ENCODE measurements at places on chromosomes 7 and 10.

GRCh38 chr10:14770927-14771326 is 3.8 kb downstream of the FAM107B start:
- no peaks in the 10 kb centered on the region for H3K4me1 ChIP-seq
- H3K27me3 ChIP-seq = no peaks in the 10 kb centered on the region
- H3K27ac ChIP-seq = no peak overlapping the region
- DNase-seq = no peak
- no peak overlapping the region for H3K4me3 ChIP-seq
- no peaks in the 10 kb centered on the region for H3K36me3 ChIP-seq

- H3K27me3 ChIP-seq = no peaks in the 10 kb centered on the region
- no peak for DNase-seq
- H3K4me1 ChIP-seq = peaks cover 4% of the 10 kb centered on the region
- no peak overlapping the region for H3K27ac ChIP-seq
- no peak overlapping the region for H3K4me3 ChIP-seq
These were observed 24.9 kb upstream of the FAM3C start for GRCh38 chr7:121420976-121421375.

- H3K27me3 ChIP-seq = no peaks in the 10 kb centered on the region
- peaks cover 6% of the 10 kb centered on the region for H3K36me3 ChIP-seq
- peak overlapping the region; percentile 46 for H3K27ac ChIP-seq
- no peak for DNase-seq
- H3K4me3 ChIP-seq = no peak overlapping the region
These were observed 85.3 kb downstream of the CUL1 start for GRCh38 chr7:148783801-148784527.

GRCh38 chr10:120948889-120949608 is 97.9 kb downstream of the WDR11 start:
- H3K27ac ChIP-seq = no peak overlapping the region
- H3K27me3 ChIP-seq = no peaks in the 10 kb centered on the region
- H3K4me1 ChIP-seq = peaks cover 28% of the 10 kb centered on the region

DNA sequence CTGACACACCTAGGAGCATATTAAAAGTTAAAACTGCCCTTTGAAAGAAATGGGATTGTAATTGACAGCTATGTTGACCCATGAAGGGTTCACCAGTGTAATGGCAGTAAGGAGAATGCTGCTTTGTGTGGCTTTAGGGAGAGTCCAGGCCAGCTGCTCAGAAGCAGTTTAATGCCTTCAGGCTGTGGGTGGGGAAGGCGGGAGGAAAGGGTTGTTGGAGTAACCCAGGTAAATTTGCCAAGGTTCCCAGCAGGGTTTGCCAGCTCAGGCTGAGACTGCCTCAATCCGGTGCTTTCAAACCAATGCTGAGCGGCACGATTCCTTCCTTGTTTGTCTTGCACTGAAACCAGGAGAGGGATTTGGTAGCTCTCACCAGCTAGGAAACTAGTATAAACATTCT is 637.2 kb downstream of the INHBA start:
- H3K4me1 ChIP-seq = peaks cover 15% of the 10 kb centered on the region
- no peak overlapping the region for H3K4me3 ChIP-seq
- peak overlapping the region; percentile 13 for H3K27ac ChIP-seq
- DNase-seq = no peak
- H3K27me3 ChIP-seq = no peaks in the 10 kb centered on the region

DNA sequence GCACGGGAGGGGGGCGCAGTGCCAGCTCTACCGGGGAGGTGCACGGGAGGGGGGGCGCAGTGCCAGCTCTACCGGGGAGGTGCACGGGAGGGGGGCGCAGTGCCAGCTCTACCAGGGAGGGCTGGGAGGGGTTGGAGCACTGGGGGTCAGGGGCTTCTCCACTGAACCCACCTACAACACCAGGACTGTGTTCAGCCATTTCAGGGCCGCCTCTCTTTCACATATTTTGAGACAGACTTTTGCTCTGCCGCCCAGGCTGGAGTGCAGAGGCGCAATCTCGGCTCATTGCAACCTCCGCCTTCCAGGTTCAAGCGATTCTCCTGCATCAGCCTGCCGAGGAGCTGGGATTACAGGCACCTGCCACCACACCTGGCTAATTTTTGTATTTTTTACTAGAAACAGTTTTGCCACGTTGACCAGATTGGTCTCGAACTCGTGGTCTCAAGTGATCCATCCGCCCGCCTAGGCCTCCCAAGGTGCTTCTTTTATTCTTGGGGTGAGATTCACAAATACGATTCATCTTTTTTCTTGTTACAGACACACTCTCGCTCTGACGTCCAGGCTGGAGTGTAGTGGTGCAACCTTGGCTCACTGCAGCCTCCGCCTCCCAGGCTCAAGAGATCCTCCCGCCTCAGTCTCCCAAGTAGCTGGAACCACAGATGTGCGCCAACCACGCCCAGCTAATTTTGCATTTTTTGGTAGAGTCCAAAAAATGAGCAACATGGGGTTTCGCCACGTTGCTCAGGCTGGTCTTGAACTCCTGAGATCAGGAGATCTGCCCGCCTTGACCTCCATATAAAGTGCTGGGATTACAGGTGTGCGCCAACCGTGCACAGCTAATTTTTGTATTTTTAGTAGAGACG is 37.0 kb downstream of the ADAP1 start:
- no peak for DNase-seq
- no peak overlapping the region for H3K4me3 ChIP-seq
- H3K36me3 ChIP-seq = peaks cover 5% of the 10 kb centered on the region
- no peaks in the 10 kb centered on the region for H3K27me3 ChIP-seq
- peaks cover 12% of the 10 kb centered on the region for H3K4me1 ChIP-seq

DNA sequence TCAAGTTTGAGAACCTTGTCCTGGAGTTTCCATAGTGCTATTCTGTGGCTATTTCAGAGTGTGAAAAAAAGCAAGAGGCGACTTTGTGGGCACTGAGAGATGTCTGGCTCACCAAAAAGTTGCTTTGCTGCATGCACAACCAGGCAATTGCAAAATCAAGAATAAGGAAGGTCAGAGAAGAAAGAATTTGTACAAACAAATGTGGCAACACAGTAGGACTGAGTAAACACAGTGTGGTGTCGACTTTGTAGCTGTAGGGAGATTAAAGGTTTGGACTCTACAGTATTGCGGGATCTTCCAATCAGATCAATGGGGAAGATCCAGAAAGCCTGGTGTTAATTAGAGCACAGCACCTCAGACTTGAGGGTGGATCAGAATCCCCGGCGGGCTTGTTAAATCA is 88.1 kb upstream of the PLPP4 start:
- H3K4me1 ChIP-seq = no peaks in the 10 kb centered on the region
- no peak overlapping the region for H3K27ac ChIP-seq
- H3K4me3 ChIP-seq = no peak overlapping the region
- no peaks in the 10 kb centered on the region for H3K36me3 ChIP-seq
- no peak for DNase-seq

DNA sequence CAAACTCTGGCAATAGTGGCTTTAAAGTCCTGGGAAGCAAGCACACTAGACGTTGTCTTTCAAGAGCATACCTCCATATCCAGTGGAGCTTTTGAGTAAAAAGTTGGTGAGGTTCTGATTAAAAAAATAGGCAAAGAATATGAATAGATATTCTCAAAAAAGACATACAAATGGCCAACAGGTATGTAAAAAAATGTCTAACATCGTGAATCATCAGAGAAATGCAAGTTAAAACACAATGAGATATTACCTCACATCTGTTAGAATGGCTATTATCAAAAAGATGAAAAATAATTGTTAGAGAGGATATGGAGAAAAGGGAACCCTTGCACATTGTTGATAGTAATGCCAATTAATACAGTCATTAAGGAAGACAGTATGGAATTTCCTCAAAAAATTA is 407.1 kb downstream of the MDFIC start:
- H3K27me3 ChIP-seq = no peaks in the 10 kb centered on the region
- no peaks in the 10 kb centered on the region for H3K36me3 ChIP-seq
- no peak overlapping the region for H3K4me3 ChIP-seq
- no peaks in the 10 kb centered on the region for H3K4me1 ChIP-seq
- no peak overlapping the region for H3K27ac ChIP-seq

- no peaks in the 10 kb centered on the region for H3K27me3 ChIP-seq
- no peaks in the 10 kb centered on the region for H3K4me1 ChIP-seq
- no peaks in the 10 kb centered on the region for H3K36me3 ChIP-seq
- no peak for DNase-seq
These were observed 116.1 kb downstream of the TPST1 start for GRCh38 chr7:66321283-66321682.

DNA sequence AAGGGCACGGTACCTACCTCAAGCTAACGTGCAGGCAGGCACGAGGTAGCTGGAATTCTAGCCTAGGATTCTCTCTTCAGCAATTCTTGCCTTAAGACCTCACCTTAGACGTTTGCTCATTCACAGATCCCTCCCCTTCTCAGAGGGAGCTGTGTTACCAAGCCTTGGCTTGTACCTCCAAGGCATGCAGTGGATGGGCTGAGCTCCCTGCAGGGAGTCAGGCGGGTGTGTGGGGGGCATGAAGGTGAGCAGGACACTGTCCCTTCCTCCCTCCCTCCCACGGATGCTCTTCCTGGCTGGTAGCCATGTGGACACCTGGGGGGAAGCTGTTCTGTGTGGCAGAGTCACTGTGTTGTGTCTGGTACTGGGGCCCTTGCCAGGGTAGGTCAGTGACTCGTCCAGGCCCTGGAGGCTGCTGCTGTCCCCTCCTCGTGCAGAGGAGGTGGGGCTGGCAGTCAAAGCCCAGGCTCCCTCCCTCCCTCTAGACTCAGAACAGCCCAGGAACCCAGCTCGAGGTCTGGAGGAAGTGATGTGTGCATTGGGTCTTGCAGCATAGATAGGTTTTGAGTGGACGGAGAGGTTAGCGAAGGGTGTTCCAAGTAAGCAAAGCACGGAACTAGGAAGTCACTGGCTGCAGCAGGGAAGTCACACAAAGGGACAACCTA is 222.2 kb upstream of the SH2B2 start:
- H3K36me3 ChIP-seq = no peaks in the 10 kb centered on the region
- no peaks in the 10 kb centered on the region for H3K27me3 ChIP-seq
- no peak overlapping the region for H3K4me3 ChIP-seq
- H3K27ac ChIP-seq = peak overlapping the region; percentile 71
- H3K4me1 ChIP-seq = peaks cover 10% of the 10 kb centered on the region

DNA sequence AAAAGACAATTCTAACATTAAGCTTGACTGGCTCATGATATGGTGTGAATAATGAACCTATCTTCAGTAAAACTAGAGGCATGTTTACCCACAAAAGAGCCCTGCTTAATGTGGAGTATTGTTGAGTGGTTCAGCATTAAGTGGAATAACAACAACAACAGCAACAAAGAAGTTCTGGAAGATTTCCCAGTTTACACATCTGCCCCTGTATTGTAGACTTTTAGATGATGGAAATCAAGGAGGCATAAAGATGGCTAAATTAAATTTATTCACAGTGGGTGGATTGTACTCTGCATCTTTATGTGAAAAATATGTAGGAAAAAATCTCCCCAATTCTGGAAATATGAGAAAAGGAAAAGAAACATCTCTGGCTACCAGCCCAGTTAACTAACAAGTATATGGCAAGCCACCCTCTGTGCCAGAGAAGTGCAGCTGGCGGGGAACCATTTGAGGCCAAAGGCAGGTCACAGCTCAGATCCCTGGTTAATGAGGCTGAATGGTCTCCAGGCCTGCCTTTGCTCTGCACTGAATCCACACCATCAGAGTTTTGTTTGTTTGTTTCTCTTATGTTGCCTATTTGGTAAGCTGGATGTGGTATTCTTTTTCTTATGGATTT is 186.0 kb downstream of the SEMA3D start:
- H3K27me3 ChIP-seq = no peaks in the 10 kb centered on the region
- H3K36me3 ChIP-seq = no peaks in the 10 kb centered on the region
- H3K4me3 ChIP-seq = no peak overlapping the region
- H3K27ac ChIP-seq = no peak overlapping the region

GRCh38 chr10:79188154-79188965 is 119.6 kb downstream of the ZMIZ1 start:
- no peaks in the 10 kb centered on the region for H3K36me3 ChIP-seq
- no peaks in the 10 kb centered on the region for H3K27me3 ChIP-seq
- no peak for DNase-seq
- peaks cover 84% of the 10 kb centered on the region for H3K4me1 ChIP-seq
- H3K4me3 ChIP-seq = no peak overlapping the region

- no peak overlapping the region for H3K27ac ChIP-seq
- DNase-seq = no peak
- no peak overlapping the region for H3K4me3 ChIP-seq
- H3K27me3 ChIP-seq = no peaks in the 10 kb centered on the region
- no peaks in the 10 kb centered on the region for H3K36me3 ChIP-seq
- no peaks in the 10 kb centered on the region for H3K4me1 ChIP-seq
These were observed 1078.0 kb downstream of the LRMDA start for GRCh38 chr10:76509446-76509845.

DNA sequence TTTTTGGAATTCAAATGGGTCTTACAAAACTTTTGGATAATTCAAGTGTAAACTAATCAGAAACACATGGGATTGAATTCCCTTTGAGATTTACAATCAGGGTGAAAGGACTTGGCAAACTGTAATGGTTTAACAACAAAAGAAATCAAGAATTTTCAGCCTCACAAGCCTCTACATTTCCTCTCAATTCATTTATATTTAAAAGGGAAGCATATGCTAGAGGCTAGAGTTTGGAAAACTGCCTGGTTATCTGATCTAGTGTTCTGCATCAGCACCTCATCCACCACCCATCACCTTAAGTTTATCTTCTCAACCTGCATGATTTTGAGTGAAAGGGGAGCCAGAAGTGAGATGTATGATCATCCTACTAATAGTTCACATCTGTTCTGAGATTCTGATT is 120.7 kb downstream of the TES start:
- H3K27me3 ChIP-seq = no peaks in the 10 kb centered on the region
- no peak overlapping the region for H3K4me3 ChIP-seq

DNA sequence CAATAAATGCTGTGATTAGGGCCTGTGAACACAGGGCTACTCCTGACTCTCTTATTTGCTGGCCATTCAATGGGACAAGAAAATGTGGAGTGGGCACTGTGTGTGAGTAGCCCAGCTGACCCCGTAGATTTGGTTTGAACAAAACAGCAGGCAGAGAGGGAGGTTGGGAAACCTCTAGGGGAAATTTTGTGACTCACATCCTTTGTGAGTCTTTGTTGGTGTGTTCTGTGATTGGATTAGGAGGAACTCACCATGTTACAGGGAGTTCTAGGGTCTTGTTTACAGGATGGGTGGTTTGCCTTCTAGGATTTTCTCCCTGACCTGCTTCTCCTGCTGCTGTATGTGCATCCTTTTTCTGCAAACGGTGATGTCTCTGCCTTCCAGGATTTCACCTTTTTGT is 128.3 kb upstream of the MKI67 start:
- no peaks in the 10 kb centered on the region for H3K36me3 ChIP-seq
- H3K4me1 ChIP-seq = no peaks in the 10 kb centered on the region
- no peak for DNase-seq
- H3K27me3 ChIP-seq = no peaks in the 10 kb centered on the region
- no peak overlapping the region for H3K4me3 ChIP-seq
- no peak overlapping the region for H3K27ac ChIP-seq

DNA sequence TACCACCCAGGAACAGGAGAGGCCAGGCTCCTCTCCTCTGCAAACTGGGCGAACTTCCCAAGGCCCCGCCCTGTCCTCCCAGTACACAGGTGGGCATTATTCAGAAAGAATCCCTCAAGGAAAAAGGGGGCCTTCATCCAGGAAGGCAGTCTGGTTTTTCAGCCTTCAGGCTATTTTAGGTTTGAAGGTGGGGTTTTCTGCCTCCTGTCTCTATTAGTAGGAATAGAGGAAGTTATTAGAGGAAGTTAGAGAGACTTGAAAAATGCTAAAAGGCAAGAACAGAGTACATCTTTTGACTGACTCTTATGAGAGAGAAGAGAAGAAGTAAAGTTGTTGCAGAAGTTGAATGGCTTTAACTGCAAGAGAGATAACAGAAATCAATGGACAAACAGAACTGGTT is 250.9 kb upstream of the SORCS1 start:
- no peaks in the 10 kb centered on the region for H3K36me3 ChIP-seq
- DNase-seq = no peak
- H3K4me3 ChIP-seq = no peak overlapping the region
- no peak overlapping the region for H3K27ac ChIP-seq
- H3K4me1 ChIP-seq = no peaks in the 10 kb centered on the region
- no peaks in the 10 kb centered on the region for H3K27me3 ChIP-seq

Data from esophagus squamous epithelium (tissue), 5 donors.